Nucleus accumbens (tissue), 56 donors: ENCODE measurements at places on chromosomes 16 and 17.

GRCh38 chr16:16033208-16033717 lies 83.8 kb downstream of the ABCC1 start:
- no peak for DNase-seq

GRCh38 chr17:80101011-80101945 lies at the start of gene GAA:
TSS of gene GAA (plus strand) at chr17:80101581. CDS start at chr17:80104587, 3,006 bp downstream.
- DNase-seq = peak; percentile 56

DNA sequence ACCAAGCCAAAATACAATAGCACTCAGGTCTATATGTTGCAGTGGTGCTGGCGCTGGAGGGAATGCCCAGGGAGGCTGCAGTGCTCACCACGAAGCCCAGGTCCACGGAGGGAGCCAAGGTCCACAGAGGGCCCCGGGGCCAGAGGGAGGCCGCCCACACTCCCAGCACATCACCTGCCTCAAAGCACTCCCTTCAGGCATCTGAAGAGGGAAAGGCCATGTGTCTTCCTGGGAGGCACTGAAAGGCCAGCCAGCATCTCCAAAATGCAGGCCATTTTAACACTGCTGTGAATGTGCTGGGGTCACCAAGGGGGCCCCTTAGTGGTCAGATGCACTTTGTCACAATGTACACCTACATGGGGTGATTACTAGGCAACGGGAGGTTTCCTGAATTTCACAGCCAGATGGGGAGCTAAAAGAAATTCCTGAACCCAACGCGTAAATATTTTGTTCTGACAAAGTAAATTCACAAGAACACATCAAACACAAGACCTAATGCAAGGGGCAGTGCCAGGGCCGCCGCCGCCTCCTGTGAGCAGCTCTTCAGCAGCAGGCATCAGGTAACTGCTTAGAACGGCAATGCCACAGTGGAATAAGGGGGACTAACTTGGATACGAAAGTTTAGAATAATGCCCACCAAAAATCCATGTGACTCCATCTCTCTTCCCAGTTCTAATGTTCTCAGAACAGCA lies 42.8 kb downstream of the USP22 start:
- no peak for DNase-seq

DNA sequence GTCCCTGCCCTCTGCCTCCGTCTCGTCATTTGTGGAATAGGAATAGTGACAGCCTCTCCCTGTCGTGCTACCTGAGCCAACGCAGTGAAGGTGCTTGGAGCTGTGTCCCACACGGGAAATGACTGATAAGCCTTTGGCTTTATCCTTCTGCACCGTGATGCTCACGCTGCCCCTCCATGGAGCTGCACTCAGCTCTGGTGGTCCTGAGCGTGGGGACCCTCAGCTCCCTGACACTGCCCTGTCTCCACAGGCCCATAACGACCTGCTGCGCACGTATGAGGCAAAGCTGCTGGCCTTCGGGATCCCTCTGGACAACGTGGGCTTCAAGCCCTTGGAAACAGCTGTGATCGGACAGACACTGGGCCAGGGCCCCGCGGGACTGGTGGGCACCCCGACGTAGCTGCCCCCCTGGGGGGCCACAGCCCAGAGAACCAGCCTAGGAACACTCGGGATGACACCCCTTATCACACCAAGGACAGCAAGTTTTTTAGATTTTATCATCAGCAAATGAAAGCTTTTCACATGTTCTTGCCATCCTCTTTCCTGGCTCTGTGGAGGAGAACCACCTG lies 23.8 kb upstream of the DBNDD1 start:
- DNase-seq = no peak

DNA sequence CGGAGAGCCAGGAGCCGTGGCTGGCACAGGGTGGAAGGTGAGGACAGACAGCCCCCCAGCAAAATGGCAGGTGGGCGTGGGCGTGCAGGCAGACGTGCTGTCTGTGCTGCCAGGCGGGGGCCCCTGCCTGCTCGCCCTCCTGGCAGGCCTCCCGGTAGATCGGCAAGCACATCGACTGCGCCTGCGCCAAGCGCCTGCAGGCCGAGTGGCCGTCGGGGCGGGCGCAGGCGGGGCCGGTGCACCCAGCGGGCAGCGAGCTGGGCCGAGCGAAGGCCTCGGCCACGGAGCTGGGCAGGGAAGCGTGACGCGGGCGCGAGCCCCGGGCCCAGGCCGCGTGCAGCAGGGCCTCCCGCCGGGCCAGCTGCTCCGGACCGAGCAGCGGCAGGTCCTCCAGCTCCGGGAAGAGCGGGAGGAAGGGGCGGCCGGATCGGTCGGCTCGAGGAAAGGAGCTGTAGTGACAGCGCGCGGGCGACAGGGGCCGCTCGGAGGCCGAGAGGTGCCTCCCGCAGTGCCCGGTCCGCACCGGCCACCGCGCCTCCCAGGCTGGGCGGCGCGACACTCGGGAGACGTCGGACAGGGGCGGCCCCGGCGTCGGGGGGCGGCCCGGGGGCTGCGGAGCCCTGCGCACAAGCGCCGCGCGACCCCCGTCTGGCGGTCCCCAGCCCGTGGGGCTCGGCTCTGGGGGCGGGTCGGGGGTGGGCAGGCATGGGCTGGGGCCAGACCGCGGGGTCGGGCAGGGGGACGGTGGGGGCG lies 16.9 kb downstream of the GRIN2C start:
- peak; percentile 79 for DNase-seq

- no peak for DNase-seq
Measured at GRCh38 chr16:1972490-1972877, 631 bp downstream of the TBL3 start.

DNA sequence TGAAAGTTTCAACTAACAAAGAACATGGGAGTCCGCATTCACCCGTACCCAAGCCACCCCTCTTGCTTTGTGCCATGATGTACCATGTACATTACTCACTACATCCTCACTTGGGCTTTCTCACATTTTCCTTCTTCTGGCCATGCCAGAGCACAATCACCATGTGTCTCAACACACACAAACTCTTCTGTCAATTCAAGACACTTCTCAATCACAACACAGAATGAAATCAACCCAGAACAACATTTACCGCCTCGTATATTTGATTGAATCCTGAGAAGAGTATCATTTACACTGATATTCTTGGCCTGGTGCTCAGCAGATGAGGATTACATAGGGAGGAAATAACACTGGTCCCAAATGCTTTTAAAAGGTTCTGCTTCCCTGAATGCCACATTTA lies 4.5 kb downstream of the ADAMTS18 start:
- DNase-seq = no peak

GRCh38 chr17:81863123-81863675 lies 2.9 kb upstream of the P4HB start:
- DNase-seq = no peak

GRCh38 chr17:1272701-1273100 lies 2.5 kb downstream of the BHLHA9 start:
- no peak for DNase-seq

GRCh38 chr16:27230562-27231001 lies 27.3 kb downstream of the KDM8 start:
- DNase-seq = no peak

DNA sequence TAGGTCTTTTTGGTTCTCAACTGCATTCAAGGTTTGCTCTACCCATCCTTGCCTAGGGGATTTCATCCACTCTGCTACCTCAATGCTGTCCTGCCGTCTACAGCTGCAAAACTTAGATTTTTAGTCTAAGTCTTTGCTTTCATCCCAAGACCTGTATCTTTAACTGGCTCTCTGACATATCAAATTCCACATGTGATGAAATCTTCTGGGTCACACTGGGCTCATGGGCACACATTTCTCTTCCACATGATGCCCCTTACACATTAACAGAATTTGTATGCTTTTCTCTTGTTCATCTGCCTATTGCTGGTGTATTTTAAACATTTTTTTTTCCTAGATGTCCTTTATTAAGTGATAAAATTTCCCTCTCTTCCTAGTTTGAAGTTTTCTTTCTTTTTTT lies 39.6 kb downstream of the MAF start:
- DNase-seq = no peak

DNA sequence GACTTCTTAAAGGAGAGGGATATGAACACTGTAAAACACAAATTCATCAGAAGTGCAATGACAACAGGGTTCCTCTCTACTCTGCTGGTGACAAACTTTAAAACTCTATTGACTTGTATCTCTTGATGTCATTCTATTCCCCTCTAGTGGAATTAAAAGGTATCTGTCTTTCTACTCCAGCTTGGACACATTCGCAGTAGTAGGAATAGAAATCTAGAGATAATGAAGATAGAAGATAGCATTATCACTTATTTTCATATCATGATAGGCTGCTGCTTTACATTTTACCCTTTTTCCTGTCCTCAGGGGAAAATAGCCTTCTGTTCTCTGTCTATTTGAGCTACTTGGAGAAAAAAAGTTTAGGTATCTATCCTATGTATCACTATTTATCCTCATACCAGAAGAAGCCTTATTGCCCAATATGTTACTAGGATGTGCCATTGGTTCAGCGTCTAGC lies 209.6 kb upstream of the CACNG5 start:
- DNase-seq = no peak

GRCh38 chr17:79230576-79230975 lies 156.0 kb downstream of the ENGASE start:
- DNase-seq = no peak
